Putamen (tissue), 1 donor: ENCODE measurements at places on chromosomes 2 and 18.

- DNase-seq, result no peak
Measured at GRCh38 chr2:56025469-56026193, 102.0 kb upstream of the EFEMP1 start.

GRCh38 chr2:158128168-158128973 lies 26.7 kb downstream of the UPP2 start:
- DNase-seq, result no peak

DNA sequence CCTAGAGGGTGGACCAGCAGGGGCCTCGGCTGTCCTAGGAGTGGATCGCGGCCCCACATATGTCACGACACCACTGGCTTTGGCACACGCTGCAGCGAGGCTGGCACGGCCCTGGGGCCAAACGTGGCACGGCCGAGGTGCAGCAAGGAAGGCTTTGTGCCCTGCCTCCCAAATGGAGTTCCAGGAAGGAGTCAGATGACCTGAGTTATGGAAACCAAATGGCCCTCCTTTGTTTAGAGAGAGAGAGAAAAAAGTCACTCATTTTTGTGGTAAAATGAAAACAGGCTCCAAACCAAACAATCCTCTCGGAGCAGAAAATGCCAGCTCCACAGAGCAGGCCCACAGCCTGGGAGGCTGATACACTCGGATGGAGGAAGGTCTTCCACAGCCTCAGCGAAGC lies 105.6 kb downstream of the ANTXR1 start:
- DNase-seq, result no peak

GRCh38 chr2:122105171-122105876 lies 349.9 kb downstream of the TSN start:
- DNase-seq, result no peak

DNA sequence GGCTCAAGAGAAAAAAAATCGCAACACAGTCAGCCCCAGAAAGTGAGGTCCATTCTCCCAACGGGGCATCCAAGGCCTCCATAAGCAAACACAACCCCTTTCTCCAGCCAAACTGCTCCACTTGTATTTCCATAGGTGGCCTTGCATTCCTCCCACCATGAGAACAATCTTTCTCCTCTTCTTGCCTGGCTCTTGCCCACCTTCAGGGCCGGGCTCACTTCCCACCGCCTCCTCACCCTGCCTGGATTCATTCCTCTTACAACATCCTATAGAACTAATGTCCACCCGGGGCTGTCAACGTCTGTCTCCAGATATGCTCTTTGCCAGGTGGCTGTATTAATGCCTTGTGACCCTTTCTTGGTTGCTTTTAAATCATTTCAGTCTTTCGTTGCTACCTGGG lies 124.5 kb downstream of the SMAD7 start:
- DNase-seq, result no peak
